ENCODE measurements at places on chromosomes 5 and 9. TPM values are rescaled to one million over a fixed set of nuclear protein-coding genes. Genes with fewer than 3 reads are reported as not detected.

DNA sequence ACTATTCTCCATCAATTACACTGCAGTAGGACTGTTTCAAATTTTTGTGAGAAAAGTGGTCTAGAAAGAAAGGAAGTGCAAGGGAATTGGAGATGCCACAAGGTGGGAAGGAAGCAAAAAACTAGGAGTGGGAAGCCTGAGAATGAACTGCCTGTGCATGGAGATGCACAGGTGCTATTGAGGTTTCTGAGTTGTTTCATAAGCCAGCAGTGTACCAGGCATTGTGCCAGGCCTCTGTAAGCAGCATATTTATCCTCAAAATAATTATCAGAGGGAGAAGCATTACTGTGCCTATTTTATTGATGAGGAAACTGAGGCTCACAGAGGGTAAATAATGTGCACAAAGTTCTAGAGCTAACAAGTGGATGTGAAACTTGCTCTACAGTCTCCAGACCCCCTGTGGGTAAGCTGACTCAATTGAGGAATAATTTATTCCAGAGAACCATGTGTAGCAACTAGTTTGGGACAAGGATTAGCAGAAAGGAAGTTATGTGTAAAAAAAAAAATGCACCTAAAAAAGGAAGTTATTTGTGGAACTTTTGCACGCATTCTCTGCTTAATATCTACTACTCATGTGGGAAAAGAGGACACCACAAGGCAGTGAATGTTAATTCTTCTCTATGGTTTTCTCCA lies 96.7 kb downstream of the SNCAIP start:
- no peak for DNase-seq

DNA sequence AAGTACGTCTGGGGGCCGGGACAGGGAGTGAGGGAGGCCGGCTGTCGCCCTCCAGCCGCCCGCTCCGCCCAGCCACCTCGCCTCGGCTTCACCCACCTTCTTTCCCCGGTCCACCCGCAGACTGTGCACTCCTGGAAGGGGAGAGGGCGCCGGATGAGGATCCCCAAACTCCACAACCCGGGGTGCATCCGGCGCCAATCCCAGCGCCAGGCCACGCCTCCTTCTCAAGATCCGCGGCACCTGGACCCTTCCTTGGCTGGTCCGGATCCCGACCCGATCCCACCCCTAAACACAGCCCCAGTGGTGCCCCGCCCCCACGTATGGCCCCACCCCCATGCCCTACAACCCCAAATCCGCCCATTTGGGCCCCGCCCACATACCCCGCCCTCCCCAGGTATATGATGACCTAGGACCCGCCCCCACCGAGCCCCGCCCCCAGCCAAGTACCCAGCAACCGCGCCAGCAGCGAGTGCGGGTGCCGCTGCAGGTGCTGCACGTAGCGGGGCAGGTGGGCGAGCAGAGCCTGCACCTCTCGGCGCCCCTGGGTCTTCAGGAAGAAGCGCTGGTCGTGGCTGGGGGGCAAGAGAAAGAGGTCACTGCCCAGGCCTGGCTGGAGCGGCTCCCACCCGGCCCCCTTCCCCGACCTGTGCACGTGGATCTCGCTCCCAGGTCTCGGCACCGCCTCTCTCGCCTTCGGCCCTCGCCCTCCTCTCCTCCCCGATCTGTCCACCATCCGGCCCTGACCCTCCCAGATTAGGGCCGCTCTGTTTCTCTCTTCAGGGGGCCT lies 3.2 kb downstream of the PIP5KL1 start:
- peak; percentile 64 for DNase-seq

- peak; percentile 15 for DNase-seq
Observed at GRCh38 chr5:161676103-161676502, 9.4 kb upstream of the GABRA6 start.

GRCh38 chr5:95669540-95669939 lies 13.3 kb downstream of the SPATA9 start:
- DNase-seq = no peak

- no peak for DNase-seq
Observed at GRCh38 chr9:129989362-129989708, 53.7 kb downstream of the FNBP1 start.

Gene FOXD1
- 2.3 TPM for total RNA-seq

Gene SPINK4
- not detected for total RNA-seq

Gene CDH12
- not detected for total RNA-seq

Gene LCN6
- not detected for total RNA-seq

Gene PTPRD
- 10.9 TPM for total RNA-seq
